Activated naive CD8-positive, alpha-beta T cell treated with anti-CD3 and anti-CD28 coated beads for 36 hours (primary cell): ENCODE measurements at places on chromosomes 2 and 18. TPM values are rescaled to one million over a fixed set of nuclear protein-coding genes. Genes with fewer than 3 reads are reported as not detected.

- no peak for DNase-seq
- H3K4me3 ChIP-seq = peak overlapping the region; percentile 12
- peaks cover 2% of the 10 kb centered on the region for H3K36me3 ChIP-seq
- peaks cover 11% of the 10 kb centered on the region for H3K4me1 ChIP-seq
These were observed 972 bp upstream of the CELF4 start for GRCh38 chr18:37566479-37567060.

DNA sequence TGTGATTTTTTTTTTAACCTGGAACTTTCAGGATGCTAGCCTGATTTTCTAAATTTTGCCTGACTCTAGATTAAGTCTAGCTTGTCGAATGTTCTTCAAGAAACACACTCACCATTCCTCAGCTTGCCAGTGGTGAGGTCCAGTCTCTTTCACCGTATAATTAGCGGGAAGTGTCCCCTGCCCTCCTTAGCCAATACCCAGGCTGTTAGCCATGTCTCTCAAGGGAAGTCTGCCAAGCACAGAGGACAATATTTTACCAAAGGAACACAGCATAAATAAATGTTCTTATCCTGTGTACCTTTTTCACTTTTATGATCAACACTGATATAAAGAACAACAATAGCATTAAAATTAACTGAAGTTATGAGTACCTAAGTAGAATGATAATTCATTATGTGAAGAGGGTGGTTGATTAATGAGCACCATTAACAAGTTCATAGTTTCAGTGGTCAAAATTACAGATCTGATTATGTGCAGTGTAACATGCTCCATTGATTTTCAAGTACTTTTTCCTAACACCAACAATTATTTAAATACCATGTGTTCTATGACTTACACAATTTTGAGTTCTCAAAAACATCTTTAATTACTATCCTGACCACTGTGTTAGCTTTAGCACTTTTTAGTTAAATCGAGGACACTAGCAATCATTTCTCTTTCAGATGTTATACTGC lies 445.8 kb upstream of the RAB12 start:
- H3K36me3 ChIP-seq = no peaks in the 10 kb centered on the region
- no peak overlapping the region for H3K4me3 ChIP-seq

Gene DDX18
- total RNA-seq = 170 TPM

Gene SERPINB4
- not detected for total RNA-seq

Gene TCF7L1
- 0.06 TPM for total RNA-seq
